IMR-90 (cell line): ENCODE measurements at places on chromosomes 6 and 20.

- DNase-seq = no peak
Measured at GRCh38 chr6:161961046-161961445, 687.2 kb upstream of the AGPAT4 start.

DNA sequence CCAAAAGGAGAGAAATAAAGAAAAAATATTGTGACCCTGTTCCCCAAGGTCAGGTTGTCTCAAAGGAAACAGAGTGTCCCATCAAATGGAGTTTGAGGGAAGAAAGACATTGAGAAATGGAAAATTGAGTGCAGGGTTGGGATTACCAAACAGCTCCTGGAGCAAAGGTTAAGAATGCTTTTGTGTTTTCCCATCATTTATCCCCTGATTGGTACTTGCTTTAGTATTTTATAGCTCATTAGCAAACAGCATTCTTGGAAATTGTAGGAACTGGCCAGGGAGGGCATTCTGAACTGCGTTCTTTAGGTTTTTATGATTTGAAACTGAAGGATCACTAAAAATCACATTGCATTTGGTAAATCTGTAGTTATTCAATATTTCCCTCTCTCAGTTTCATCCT is 59.0 kb upstream of the NELFCD start:
- DNase-seq = no peak

GRCh38 chr6:3085074-3085473 is 16.8 kb downstream of the RIPK1 start:
- peak; percentile 19 for DNase-seq

DNA sequence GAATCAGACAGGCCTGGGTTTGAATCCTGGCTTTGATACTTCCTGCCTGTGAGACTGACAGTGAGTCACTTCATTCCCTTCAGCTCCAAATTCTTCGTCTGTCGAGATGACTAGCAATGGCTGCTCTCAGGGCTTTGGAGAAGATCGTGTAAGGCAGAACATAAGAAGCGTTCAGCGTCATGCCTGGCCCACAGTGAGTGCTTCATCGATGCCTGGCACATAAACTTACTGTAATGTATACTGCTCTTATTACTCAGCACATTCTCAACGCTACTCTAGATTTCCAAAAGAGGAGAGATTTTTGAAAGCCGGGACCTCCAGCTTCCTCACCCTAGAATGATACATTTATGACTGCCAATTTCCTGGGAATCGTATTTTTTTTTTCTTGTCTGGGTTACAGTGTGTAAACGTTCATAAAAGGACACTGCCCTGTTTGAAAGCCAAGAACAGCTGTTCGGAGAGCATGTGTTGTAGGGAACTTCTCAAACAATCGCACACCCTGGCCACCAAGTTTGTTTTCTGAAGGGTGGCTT is 16.2 kb upstream of the BCAS1 start:
- peak; percentile 57 for DNase-seq

DNA sequence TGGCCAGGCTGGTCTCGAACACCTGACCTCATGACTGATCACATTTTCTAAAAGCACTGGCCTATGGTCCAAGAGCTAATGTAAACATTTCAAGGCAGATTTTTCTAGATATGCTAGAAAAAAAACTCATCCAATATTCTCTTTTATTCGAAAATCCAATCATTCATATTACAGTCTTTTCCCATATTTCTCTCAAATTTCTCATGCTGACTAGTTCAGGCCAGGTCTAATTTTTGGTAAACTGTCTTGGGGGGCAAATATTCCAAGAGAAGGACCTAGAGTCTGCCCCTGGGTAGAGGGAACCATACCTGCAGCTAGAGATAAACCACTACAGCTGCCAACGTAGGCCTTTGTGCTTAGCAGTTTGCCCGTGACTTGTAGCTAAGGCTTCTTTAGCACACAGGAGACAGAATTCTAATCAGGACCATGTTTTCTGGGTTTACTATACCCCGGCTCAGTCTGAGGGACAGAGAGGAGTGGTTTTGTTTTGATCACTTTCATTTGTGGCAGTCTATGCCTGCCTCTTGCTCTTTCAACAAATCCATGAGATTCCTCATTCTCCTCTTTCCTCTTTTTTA is 71.8 kb upstream of the CITED2 start:
- no peak for DNase-seq
